NCI-H1105 (cell line): ENCODE measurements at places on chromosomes 1 and 21.

DNA sequence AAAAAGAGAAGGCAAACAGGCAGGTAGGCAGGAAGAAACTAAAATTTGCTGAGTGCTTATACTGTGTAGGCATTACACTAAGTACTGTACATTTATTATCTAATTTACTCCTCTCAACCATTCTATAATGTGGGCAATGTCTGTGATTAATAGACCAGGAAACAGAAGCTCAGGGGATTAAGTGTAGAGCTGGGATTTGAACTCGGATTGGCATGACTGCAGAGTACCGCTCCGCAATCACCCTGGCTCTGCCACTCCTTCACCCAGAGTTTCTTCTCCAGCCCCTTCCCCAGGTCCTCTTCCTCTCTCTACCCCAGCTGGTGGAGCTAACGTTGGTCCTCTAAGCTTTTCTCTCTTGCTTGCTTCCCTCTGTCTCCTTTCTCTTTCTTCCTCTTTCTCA is 11.5 kb upstream of the S100A2 start:
- DNase-seq = no peak

DNA sequence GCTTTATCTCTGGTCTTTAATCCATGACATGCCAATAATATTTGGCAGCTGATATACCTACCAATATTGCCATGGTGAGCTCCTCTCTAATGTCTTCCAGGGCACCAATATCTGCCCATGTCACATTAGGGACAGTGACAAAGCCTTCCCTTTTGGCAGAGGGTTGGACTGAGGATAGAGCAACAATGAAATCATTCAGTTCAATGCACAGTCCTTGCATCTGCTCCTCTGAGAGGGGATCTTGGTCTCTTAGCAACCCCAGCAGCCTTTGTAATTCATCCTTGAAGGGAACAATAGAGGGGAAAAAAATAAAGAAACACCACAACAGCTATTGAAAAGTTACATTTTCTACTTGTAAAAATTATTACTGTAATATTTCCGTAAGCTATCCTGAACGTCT is 42.3 kb downstream of the NVL start:
- DNase-seq = no peak

DNA sequence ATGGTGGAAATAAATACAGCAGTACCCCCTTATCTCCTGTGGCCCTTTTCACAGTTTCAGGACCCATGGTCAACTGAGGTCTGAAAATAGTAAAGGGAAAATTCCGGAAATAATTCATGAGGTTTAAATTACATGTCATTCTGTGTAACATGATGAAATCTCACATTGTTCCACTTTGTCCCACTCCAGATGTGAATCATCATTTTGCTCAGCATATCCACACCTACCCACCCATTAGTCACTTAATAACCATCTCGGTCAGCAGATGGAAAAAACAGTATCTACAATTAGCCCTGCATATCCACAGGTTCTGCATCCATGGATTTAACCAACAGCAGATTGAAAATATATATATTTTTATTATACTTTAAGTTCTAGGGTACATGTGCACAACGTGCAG is 86.9 kb upstream of the GORAB start:
- no peak for DNase-seq

DNA sequence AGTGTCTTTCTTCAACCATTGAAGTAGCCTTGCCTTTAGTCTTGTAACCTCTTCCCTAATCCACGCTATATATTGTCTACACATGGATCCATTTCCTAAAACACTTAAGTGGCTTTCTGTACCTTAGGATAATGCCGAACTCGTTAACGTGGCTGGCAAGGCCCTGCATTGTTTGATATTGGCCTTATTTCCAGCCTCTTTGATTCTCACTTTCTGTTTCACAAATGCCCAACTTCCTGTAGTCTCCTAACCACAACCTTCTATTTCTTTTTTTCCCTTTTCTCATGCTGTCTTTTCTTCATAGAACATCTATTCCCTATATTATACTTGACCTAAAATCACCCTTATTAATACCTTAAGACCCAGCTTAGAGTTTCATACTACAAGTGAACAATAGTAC is 536.0 kb downstream of the LMO4 start:
- no peak for DNase-seq

DNA sequence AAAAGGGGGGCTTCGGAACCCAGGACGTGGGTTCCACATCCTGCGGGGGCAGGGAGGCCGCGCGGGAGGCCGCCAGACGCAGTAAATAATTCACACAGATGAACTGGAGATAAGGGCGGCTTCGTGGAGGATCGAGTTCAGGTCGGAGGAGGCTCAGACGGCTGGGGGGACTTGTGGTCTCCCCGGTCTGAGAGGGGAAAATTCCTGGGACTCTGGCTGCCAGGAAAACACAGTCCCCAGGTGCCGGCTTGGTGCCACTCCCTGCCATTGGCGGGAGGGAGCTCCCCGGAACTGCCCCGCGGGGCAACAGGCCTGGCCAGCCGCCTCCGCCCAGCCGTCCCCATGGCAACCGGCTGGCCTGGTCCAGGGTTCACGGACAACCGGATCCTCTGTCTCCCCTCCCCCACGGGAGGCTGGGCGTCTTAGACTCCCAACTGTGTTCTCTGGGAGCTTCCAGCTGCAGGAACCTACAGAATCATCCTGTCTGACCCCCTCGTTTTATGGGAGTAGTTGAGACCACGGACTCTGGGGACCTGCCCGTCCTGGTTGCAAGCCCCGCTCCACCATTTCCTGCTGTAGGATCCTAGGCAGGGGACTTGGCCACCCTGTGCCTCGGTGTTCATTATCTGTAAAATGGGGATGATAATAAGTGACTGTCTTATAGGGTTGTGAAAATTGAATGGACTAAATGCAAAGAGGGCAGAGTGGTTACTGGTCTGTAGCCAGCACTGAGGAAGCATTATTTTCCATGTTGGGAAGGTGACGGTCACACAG is 9.6 kb downstream of the CAMK2N1 start:
- no peak for DNase-seq

GRCh38 chr21:35311985-35312384 is 262.9 kb upstream of the RUNX1 start:
- no peak for DNase-seq

- DNase-seq = no peak
Measured at GRCh38 chr1:115140442-115141144, 51.3 kb upstream of the TSPAN2 start.

DNA sequence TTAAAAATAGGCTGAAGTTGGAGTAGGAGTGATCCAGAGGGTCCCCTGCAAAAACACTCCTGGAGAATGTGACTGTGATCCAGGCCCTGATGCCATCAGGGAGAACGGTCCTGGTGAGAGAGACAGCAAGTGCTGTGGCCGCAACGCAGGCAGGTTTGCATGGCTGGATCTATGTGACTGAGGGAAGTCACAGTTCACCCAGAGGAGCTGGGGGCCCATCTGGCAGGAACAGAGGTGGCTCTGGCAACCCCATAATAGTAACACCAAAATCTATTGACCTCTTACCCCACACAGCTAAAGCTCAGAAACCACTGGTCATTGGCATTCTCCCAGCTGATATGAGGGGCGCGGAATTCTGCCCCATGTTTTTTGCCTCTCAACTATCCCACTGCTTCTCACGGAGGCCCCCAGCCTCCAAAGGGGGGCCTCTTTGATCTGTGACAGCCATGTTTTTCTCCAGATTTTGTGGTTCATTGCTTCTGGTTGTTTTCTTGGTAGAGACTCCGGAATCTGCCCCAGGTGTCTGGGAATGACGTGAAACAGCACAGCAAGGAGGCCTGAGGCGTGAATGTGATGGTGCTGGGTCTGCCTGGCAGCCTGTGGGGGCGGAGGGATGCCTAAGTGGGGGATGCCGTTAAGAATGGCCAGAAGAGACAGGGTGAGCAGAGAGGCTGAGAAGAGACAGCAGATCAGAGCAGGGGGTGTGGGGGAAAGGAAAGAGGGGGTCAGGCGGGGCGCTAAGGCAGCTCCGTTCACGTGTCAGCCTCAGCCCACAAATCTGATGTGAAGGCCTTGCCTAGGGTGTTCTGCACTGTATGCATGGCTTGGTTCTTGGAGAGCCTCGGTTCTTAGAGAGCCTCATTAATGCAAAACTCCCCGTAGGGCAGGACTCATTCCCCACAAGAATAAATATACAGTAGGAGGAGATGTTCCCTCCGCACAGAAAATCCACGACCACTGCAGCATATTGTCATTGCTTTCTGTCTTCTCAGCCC is 23.5 kb downstream of the CASP9 start:
- no peak for DNase-seq

GRCh38 chr1:201737352-201738060 is 91.5 kb upstream of the IPO9 start:
- DNase-seq = no peak

DNA sequence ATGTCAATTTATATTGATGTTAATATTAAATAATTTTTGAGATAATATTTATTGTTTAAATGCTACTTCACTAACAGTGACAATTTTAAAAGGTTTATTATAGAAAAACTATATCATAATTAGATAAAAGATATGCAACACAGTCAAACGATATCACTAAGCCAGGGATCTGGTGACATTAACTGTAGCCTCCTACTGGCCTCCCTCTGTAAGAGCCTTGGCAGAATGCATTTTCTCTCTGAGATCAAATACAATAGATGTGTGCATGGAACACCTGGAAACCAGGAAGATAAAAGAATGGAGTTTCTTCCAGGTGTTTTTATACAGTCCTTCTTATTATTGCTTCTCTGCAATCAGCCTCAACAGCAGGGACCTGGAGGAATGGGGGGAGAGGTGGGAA is 1762.1 kb downstream of the BRINP3 start:
- DNase-seq = no peak

DNA sequence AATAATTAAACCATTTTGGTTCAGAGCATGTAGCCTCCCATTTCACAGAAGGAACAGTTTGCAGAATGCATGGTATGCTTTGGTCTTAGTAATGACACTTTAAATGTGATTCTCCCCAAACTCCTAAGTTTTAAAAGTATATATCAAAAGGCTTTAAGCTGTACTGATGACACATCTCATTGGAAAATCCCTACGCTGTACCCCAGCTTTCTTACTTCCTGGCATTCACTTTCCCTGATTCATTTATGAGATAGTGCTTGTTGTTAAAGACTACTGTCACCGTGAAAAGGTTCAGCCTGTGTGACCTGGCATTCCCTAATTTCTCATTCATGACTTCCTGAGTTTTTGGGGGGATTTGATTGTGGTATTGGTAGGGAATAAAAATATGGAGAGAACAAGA is 53.4 kb downstream of the MPZL1 start:
- DNase-seq = no peak

DNA sequence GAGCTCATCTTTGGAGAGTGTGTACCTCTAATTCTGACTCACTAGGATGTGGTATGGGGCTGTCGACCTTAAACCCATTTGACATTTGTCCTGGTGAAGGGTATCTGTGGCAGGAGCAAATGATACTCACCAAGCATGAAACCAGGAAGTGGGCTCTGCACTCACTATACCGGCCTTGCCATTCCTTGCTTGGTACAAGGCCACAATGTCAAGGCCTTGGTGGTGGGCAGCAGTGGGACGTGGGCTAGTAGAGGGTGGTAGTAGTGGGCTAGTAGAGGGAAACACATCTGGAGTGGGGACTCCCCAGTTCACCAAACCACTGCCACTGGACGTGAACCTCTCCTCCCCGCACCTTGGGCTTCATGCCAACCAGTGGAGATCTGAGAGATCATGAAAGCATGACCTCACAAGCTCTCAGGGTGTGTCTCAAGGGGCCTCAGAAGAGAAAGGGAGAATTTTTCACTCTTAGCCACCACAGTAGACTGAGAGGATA is 11.5 kb downstream of the TNFSF4 start:
- no peak for DNase-seq

DNA sequence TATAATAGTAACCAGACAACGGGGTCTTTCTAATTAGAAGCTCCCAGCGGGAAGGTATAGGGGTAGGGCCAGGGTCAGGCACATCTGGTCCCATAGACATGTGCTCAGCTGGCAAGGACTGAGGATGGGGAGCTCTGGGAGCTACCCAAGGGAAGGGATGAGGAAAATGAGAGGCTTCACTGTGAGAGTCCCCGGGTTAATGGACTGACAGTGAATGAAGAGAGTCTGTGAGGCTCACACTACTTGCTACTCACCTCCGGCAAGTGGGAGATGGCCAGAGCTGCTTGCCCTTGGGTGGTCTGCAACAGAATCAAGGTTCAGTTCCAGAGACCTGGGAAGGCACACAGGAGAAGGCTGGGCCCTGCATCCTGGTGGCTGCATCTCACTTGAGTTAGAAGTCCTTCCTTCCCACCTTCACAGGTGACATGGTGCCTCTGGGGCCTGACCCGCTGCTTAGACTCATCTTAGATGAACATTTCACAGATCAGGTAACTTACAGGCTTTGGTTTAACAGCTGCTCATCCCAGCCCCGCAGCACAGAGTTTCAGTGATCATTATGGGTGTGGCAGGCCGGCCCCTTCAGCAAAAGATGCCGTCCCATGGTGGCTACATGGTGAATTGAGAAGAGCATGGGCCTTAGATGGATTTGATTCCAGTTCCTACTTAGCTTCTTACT is 31.7 kb downstream of the EIF2D start:
- no peak for DNase-seq

GRCh38 chr1:8427493-8427892 is 109.6 kb downstream of the SLC45A1 start:
- no peak for DNase-seq

GRCh38 chr1:115135681-115136080 is 46.4 kb upstream of the TSPAN2 start:
- DNase-seq = no peak

GRCh38 chr1:28436211-28436769 is 66.8 kb downstream of the PHACTR4 start:
- DNase-seq = no peak

GRCh38 chr21:27110956-27111355 is 144.1 kb upstream of the ADAMTS5 start:
- no peak for DNase-seq

GRCh38 chr1:6462412-6463119 is 3.4 kb downstream of the TNFRSF25 start:
- DNase-seq = no peak

DNA sequence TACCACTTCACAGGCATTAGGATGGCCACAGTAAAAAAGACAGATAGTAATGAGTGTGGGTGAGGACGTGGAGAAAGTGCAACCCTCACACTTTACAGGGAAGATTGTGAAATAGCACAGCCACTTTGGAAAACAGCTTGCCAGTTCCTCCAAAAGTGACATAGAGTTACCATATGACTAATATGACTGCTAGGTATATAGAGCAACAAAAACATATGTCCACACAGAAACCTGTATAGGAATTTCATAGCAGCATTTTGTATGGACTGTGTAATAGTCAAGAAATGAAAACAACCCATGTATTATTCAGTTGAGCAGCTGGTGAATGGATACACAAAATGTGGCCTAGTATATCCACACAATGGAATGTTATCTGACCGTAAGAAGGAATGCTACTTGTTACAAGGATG is 30.4 kb upstream of the LBR start:
- no peak for DNase-seq

DNA sequence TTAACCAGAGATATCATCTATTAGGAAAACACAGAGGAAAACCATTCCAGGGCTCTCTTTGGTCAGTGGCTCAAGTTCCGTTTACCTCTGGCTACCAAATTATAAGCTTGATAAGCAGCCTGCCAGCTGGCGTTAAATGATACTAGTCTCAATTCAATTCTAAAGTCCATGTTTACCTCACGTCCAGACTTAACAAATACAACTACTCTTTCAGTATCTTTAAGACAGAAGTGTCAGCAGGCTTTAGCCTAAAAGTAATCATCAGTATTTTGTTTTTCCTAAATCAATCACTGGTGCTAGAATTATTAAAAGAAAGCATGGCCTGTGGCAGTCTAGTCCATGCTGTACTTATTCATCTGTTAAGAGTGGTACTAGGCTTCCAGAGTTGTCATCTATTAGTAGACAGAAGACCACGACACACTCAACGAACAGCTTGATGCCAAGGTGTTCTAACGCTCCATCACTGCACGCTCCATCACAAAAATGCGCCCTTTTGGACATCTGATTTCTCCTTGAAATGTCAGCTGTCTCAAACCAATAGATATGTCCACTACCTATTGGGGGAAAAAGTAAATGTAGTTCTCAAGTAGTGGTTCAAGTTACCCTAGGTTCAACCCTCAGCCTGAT is 1.5 kb downstream of the IVNS1ABP start:
- DNase-seq = no peak
